ENCODE measurements at places on chromosomes 2 and 18.
A peak's percentile ranks its signal among the peaks of the same experiment; 100 is the strongest.

- DNase-seq = no peak
Observed at GRCh38 chr18:74773171-74773624, 175.5 kb downstream of the ZNF407 start.

- no peak for DNase-seq
Observed at GRCh38 chr2:161104054-161104553, 56.1 kb upstream of the TANK start.

GRCh38 chr2:23803965-23804542 is 122.9 kb downstream of the ATAD2B start:
- DNase-seq = peak; percentile 44

DNA sequence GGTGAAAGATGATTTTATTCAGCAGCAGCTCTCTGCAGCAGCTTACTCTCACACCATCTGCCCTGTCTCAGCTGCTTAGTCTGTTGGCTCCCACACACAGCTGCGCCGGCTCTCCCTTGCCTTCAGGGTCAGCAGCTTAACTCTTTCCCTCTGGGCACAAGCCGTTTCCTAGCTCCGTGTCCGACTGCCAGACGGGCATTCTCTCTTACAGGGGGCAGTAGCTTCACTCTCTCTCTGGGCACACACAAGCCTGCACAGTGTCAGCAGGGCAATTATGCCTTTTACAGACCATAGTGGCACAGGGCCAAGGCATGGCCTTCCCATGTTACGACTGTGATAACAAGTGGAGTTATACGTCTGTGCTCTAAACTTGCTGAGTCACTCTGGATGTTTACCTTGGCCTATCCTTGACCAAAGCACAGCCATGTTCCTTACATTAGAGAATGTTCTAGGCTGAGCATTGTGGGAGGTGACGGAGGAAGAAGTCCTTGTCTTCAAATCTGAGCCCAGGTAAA is 31.7 kb downstream of the PCARE start:
- peak; percentile 28 for DNase-seq

DNA sequence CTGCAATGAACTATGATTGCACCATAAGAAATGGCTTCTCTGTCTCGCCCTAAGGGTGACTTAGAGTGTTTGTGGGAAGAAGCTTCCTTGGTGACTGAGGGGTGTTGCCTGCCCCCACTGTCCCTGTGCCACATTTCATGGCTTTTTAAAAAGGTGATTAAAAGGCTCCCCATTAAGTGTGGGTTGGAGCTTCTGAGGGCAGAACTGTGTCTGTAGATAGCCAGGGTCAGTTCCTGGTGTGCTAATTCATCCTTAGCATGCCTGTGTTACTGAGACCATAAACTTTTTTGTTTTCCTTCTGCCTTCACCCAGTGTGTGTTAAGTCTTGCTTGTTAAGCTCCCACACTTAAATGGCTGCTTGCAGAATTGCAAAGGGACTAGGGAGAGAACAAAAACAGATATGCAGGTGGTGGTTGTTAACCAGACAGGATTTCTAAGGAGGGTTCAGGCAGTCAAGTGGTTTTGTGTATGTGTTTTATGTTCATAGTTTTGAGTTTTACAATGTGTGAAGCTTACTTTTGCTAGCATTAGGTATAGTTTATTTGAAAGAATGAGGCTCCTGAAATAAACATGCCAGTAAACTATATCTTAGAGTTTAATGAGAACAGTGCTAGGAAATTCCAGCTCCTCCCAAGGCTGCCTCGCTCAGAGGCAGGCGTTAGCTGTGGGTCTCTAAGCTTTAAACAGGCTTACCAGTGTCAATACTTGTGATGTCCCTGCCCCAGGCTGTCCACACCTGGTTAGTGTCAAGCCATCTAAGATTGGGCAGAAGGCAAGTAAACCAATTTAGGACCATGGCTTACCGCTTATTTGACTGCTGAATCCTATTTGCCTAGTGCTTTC is 14.5 kb downstream of the CERS6 start:
- DNase-seq = no peak

- no peak for DNase-seq
Observed at GRCh38 chr2:207925601-207926000, 99.7 kb downstream of the PLEKHM3 start.

GRCh38 chr2:126303113-126303512 is 352.8 kb upstream of the GYPC start:
- no peak for DNase-seq

GRCh38 chr2:12008425-12009061 is 262.1 kb downstream of the LPIN1 start:
- DNase-seq = peak; percentile 62

- no peak for DNase-seq
Observed at GRCh38 chr2:194742706-194743105, 914.3 kb upstream of the SLC39A10 start.

GRCh38 chr18:42996824-42997223 is 118.7 kb downstream of the RIT2 start:
- no peak for DNase-seq

GRCh38 chr18:7198326-7198725 is 32.6 kb upstream of the LRRC30 start:
- no peak for DNase-seq

- DNase-seq = peak; percentile 66
Observed at GRCh38 chr2:42035241-42035640, 12.6 kb upstream of the PKDCC start.

DNA sequence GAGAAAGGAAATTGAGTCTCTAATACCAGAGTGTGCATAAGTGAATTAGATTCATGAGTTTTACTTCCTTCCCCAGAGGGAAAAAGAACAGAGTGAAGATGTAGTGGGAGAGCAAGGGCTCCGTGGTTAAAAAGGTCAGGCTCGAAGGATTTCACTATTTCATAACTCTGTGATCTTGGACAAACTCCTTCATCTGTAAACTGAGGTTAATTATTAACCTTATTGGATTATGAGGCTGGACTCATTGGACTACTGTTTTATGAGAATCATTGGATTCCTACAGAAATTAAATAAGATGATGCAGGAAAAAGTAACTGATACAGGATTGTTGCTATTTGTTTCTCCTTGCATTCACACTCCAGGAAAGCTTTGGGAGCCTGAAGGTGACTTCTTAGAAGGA is 45.0 kb downstream of the SRD5A2 start:
- DNase-seq = no peak
